CD4-positive, alpha-beta T cell treated with Interleukin-4 for 4 hours (primary cell): ENCODE measurements at places on chromosomes 2 and 18.

DNA sequence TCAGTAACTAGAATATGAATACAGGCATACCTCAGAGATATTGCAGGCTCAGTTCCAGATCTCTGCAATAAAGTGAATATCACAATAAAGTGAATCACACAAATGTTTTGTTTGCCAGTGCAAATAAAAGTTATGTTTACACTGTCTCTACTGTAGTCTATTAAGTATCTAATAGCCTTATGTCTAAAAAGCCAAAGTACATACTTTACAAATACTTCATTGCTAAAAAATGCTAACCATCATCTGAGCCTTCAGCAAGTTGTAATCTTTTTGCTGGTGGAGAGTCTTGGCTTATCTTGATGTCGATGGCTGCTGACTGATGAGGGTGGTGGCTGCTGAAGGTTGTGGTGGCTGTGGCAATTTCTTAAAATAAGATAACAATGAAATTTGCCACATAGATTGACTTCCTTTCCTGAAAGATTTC lies 159.4 kb downstream of the MYO1B start:
- no peak for DNase-seq

GRCh38 chr2:219054956-219055903 lies 5.5 kb downstream of the IHH start:
- no peak for DNase-seq

DNA sequence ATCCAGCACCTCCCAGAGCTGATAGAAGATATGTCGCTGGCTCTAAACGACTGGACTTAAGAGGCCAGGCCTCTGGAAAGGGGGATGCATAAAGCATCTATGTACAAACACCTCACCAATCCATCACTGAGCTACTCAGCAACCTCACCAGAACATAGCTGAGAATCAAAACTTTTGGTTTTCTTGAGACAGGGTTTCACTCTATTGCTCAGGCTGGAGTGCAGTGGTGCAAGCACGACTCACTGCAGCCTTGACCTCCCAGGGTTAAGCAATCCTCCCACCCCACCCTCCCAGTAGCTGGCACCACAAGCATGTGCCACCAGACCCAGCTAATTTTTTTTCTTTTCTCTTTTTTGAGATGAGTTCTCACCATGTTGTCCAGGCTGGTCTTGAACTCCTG lies 62.9 kb upstream of the MSH6 start:
- no peak for DNase-seq

GRCh38 chr2:8548619-8549150 lies 133.2 kb upstream of the ID2 start:
- no peak for DNase-seq

DNA sequence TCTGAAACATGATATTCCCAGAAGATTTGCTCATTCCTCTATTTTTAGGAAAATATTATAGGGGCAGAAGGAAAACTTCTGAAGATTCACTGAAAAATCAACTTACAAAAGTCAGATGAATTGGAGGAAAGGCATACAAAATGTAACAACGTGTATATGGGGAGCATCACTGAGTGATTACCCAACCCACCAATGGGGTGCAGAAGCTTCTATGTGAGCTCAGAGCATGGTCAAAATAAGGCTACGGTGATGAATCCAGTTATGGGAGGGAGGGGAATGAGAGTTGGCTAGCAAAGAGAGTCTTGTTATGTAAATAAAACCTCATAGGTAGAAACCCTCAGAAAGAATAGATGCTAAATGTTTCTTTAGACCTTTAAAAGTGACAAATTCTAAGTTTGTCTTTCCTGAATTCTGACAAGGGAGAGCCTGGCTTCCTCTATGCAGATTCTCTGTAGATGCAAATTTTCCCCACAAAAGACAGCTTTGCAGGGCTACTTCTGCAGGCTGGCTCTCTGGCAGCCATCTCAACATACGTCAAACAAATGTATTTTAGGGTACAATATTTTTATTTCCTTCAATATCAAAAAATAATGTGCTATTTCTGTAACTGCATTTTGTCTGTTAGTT lies 171.4 kb upstream of the NDUFV2 start:
- no peak for DNase-seq

- no peak for DNase-seq
Observed at GRCh38 chr2:120437604-120438000, 91.7 kb downstream of the INHBB start.

DNA sequence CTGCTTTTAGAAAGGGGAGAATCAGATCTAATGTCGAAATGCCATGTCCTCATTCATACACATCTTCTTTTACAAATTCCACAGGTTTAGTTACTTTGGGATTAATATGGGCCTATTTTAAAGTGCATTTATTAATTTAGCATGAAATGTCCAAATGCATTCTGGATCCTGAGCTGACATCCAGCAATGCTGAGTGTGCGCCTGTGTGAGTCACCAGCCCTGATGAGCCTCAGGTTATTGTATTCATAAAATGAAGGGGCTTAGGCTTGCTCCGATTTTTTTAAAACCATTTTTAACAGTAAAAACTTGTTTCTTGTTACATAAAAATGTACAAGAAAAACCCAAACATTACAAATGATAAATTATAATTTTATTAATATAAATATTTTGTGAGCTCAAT lies 94.1 kb downstream of the SH3YL1 start:
- no peak for DNase-seq

DNA sequence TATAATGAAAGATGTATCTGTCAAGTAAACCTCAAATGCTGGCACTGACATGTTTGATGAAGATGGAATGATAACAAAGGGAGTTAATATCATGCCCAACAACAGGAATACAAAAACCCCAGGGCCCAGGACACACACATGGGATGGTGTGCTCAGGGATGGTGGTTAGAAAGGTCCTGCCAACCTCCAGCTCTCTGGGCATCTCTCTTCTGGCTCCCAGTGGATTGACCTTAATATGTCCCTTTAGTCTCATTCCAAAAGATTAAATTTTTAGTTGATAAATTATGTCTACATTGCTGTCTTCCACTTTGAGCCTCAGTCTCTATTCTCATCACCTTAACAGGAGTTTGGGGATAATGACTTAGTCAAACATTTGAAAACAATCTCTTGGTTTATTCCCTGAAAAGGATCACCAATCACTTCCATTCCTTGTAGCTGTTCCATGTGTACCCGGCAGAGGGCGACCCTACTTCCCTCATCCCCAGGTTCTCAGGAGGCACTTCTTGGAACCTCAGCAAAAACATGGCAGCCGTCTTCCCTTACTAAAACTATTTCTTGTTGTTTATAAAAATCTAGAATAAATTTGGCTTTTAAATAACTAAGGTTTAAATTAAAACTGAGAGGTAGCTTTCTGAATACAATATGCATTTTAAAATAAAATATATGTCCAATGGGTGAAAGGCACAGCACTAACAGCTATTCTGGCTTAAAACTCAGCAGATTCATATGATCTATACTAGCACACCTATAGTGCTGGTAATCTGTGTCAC lies 29.6 kb downstream of the MCEE start:
- DNase-seq = peak; percentile 55

GRCh38 chr18:14089781-14090180 lies 42.5 kb downstream of the ZNF519 start:
- no peak for DNase-seq

DNA sequence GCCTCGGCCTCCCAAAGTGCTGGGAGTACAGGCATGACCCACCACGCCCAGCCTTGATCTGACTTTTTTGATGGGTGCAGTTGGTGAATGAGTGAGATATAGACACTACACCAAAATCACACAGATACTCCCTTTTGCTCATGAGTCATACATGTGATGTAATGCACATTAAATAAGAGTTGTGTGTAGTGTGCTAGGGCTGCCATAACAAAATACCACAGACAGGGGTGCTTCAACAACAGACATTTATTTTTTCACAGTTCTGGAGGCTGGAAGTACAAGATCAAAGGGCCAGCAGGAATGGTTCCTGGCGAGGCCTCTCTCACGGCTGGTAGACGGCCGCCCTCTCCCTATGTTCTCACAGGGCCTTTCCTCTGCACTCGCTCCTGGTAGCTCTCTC lies 46.6 kb downstream of the GBX2 start:
- no peak for DNase-seq

DNA sequence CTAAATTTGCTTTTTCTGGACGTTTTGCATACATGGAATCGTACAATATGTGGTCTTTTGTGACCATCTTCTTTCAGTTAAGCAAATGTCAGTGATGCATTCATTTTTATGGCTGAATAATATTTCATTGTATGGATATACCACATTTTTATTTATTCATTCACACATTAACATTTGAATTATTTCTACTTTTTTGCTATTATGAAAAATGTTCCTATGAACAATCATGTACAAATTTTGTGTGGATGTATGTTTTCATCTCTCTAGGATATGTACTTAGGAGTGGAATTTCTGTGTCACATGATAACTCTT lies 67.4 kb upstream of the TXNDC2 start:
- DNase-seq = no peak

- no peak for DNase-seq
Observed at GRCh38 chr18:50848061-50848551, 28.3 kb upstream of the MRO start.

DNA sequence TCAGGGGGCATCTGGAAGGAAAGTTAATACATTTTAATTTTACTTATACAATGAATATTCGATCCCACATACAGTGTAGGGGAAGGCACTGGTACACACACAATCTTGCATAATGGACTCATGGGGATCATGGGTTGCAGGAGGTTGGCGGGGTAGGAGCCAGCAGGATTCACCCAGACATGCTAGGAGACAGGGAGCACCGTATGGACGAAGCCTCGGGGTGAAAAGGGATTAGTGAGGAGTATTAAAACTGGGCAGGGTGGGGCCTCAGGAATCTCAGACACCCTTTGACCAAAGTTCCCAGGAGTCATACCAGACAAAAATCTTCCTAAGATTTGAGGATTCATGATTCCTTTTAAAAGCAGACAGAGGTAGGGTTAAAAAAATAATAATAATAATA lies 140.8 kb downstream of the BCL11A start:
- no peak for DNase-seq

DNA sequence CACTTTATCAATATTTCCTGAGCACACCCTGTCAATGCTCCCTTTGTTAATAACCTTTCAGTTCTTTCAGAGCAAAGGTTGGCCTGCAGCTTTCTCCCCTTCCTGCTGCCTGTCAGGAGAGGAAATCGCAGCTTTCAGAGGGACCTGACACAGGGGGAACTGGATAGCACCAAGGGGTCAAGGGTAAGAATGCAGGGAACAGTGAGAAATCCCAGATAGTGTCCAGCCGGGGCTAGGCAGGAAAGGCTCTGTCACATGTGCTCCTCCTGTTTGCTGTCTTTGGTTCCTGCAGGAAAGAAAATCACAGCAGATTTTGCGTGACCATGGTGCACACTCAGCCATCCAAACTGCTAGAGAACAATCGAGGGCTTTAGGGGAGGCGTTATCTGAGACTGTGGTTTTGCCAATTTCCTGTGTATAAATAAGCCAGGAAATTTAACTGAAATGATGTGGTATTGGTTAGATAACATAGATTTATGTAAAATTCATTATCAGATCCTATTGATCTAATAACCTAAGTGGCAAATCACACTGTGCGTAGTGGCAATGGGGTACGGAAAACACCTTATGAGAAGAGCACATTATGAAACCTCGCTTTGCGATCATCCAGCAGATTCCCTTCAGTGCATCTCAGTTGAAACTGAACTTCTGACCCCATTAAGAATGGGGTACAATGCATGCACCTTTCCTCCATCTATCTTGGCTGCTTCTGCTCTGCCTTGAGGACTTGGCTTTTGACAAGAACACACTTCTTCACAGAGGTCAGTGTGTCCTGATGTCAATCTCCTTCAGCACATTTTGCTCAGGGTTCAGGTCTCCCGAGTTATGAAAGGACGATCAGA lies 178.0 kb downstream of the ICOS start:
- DNase-seq = no peak

DNA sequence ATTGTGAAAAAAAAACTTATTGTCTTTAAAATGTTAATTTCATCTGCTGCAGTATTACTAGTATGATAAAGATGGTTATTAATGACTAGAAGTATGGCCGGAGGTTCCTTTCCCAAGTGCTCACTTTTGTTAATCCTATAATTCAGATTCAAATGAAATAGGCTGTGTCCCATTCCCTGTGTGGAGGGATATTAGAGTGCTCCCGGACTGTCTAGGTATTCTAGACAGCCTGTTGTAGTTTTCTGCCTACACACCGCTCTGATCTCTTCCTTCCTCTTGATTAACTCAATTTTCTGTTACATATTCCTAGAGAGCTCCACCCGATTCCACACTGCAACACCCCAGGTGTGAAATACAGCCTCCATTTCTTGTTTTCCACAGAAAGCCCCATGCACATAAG lies 15.4 kb upstream of the DSC3 start:
- DNase-seq = no peak

- DNase-seq = peak; percentile 84
Observed at GRCh38 chr18:48996901-48997463, 46.2 kb upstream of the SMAD7 start.

GRCh38 chr2:169222665-169223064 lies 139.7 kb downstream of the LRP2 start:
- no peak for DNase-seq

DNA sequence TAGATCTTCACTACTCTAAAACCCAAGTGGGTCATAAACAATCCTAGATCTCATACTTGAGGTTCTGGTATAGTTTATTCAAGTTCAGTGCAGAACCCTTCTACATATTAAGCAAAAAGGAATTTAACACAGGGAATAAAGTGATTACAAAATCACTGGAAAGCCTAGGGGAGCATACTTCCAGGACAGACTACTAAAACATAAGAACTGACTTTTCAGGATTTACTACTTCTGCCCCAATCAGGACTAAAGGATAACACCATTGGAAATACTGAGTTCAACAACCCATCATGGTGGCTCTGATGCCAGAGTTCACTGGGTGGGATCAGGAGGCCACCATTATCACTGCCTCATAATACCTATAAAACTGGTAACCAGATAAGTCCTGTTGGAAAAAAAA lies 123.6 kb downstream of the DNAH7 start:
- no peak for DNase-seq

DNA sequence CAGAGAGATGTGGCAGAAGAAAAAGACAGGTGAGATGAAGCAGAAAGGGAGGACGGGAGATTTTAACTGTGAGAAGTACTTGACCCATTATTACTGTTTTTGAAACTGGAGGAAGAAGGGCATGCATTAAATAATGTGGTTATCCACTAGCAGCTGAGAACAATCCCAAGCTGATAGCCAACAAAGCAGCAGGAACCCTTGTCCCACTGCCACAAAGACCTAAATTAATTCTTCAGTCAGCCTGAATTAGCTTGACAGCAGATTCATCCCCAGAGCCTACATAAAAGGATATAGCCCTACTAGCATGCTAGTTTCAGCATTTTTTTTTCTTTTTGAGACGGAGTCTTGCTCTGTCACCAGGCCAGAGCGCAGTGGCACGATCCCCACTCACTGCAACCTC lies 19.5 kb upstream of the REG3A start:
- no peak for DNase-seq

DNA sequence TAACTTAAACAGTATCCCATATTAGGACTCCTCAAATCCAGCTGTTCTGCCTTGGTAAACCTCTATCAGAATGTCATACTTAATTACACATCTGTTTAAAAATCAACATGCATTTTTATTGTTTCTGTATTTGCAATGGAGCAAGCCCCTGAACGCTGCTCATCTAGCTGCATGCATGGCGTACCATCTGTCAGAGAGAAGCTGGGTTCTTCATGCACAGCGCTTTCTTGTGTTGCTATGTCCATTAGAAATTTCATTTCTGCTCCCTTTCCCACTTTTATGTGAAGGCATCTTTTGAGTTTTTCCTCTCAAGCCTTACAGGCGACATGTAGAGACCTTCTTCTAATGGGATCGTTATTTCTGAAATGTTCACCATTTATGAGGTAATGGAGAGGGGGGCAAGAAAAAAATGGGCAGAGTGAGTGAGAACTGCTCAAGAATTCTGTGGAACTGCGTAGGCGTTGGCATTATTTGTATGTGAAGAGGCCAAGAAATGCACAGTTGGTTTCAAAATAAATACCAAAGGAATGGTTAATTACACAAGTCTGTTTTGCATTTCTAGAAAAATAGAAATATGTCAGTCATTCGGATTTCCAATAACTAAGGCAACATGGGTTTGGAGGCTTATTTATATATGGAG lies 31.6 kb downstream of the INSIG2 start:
- no peak for DNase-seq
